Aorta (tissue), 5 donors: ENCODE measurements at places on chromosomes 13 and 19. TPM values are rescaled to one million over a fixed set of nuclear protein-coding genes. Genes with fewer than 3 reads are reported as not detected.

DNA sequence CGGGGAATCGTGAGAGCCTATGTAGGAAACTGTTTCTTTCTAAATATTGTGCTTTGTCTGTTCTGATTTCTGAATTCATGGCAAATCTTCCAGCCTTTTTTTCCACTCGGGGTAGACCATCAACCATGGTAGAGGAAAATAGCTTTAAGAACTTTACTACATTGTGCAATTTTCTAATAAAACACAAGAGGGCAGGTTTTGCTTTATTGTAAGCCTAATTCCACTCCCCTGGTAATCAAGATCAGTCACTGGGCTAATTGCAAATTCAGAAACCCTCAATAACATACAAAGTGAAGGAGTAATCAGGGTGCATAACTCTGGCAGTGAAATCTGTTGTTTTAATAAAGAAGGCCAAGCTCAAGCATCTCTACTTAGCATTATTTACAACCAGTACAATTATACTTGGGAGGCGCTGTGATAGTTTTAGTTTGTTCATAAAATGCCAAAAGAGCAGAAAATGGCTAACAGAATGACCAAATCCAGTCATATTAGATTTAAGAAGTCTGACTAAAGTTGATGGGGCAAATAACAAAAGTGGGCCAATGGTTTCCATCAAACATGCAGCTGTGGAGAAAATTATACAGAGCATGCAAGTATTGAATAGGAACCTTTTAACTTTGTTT lies 43.8 kb downstream of the DCT start:
- no peak overlapping the region for H3K4me3 ChIP-seq
- H3K36me3 ChIP-seq, result no peaks in the 10 kb centered on the region
- DNase-seq, result no peak
- H3K4me1 ChIP-seq, result no peaks in the 10 kb centered on the region
- H3K27ac ChIP-seq, result no peak overlapping the region

GRCh38 chr13:100625447-100625846 lies 36.9 kb upstream of the GGACT start:
- no peaks in the 10 kb centered on the region for H3K27me3 ChIP-seq
- no peak for DNase-seq
- H3K4me1 ChIP-seq, result no peaks in the 10 kb centered on the region
- no peak overlapping the region for H3K27ac ChIP-seq
- no peak overlapping the region for H3K4me3 ChIP-seq
- H3K36me3 ChIP-seq, result peaks cover 3% of the 10 kb centered on the region

ELANE gene
- total RNA-seq, result 2.0 TPM

DNA sequence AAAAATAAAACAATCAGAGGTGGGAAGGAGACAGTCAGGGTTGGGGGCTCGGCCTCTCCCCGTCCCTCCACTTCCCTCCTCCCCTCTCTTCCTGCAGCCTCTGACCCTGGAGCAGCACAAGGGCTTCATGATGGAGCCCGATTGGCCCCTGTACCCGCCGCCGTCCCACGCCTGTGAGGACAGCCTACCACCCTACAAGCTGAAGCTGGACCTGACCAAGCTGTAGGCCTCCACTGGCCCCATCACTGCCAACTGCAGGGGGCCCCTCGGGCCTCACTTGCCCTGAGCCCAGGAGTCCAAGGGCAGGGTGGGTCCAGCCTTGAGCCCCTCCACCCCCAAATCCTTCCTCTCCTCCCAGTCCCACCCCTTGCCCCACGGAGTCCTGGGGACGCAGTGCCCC lies 7.6 kb downstream of the TMEM59L start:
- no peak overlapping the region for H3K27ac ChIP-seq
- H3K27me3 ChIP-seq, result no peaks in the 10 kb centered on the region
- H3K4me1 ChIP-seq, result no peaks in the 10 kb centered on the region
- DNase-seq, result no peak
- no peak overlapping the region for H3K4me3 ChIP-seq
- no peaks in the 10 kb centered on the region for H3K36me3 ChIP-seq

DNA sequence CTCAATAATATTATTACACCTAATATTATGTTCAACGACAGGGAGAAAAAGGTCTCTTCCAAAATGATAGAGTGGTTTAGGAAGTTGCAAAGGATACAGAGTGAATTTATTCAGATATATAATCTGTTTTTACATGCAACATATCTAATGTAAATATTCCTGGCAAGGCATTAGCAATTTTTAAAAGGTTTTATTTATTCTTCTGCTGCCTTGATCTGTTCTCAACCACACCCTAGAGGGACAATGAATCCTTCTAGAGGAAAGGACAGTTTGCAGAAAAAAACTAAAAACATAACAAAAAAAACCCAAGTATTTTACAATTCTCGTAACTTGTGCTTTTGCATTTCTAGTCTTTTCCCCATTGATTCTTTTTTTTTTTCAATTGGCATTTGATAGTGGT lies 459.6 kb downstream of the KLF12 start:
- DNase-seq, result no peak
- no peak overlapping the region for H3K27ac ChIP-seq
- no peaks in the 10 kb centered on the region for H3K27me3 ChIP-seq
- no peaks in the 10 kb centered on the region for H3K36me3 ChIP-seq
- H3K4me1 ChIP-seq, result no peaks in the 10 kb centered on the region

DNA sequence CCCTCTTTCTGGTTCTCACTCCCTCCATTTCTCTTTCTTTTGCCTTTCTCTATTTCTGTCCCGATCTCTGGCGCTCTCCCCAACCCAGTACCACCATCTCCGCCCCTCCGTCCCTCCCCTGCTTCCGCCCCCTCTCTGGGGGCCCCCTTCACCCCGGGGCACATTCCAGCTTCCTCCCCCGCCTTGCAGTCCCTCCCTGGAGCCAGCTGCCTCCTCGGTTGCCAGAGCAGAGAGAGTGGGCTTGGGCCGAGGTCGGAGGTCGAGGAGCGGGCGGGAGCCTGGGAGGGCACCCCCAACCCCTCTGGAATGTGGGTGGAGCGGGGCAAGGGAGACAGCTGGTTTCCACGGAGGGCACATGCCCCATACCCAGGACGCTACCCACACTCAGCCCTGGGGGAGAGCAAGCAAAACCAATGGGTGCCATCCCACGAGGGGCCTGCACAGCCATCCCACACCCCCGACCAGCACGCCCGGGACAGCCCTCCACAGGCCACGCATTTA lies 6.5 kb upstream of the CIRBP start:
- no peaks in the 10 kb centered on the region for H3K36me3 ChIP-seq
- no peaks in the 10 kb centered on the region for H3K4me1 ChIP-seq
- no peak for DNase-seq
- H3K4me3 ChIP-seq, result no peak overlapping the region

GRCh38 chr19:53780506-53780905 lies 43.6 kb downstream of the NLRP12 start:
- DNase-seq, result no peak
- no peaks in the 10 kb centered on the region for H3K27me3 ChIP-seq
- no peak overlapping the region for H3K4me3 ChIP-seq
- H3K4me1 ChIP-seq, result no peaks in the 10 kb centered on the region
- H3K36me3 ChIP-seq, result no peaks in the 10 kb centered on the region

- peak overlapping the region; percentile 53 for H3K4me3 ChIP-seq
- H3K27me3 ChIP-seq, result no peaks in the 10 kb centered on the region
Measured at GRCh38 chr19:6392221-6393073, 517 bp downstream of the GTF2F1 start.

DNA sequence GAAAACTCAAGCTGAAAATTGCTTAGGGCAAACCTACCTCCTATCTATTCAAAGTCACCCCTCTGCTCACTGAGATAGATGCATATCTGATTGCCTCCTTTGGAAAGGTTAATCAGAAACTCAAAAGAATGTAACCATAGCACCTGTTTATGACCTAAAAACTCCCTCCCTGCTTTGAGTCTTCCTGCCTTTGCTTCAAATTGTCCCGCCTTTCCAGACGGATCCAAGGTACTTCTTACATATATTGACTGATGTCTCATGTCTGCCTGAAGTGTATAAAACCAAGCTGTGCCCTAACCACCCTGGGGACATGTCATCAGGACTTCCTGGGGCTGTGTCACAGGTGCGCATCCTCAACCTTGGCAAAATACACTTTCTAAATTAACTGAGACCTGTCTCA lies 118.6 kb downstream of the TBC1D4 start:
- no peaks in the 10 kb centered on the region for H3K4me1 ChIP-seq
- no peak overlapping the region for H3K27ac ChIP-seq
- no peaks in the 10 kb centered on the region for H3K36me3 ChIP-seq
- no peak for DNase-seq
- no peaks in the 10 kb centered on the region for H3K27me3 ChIP-seq
- no peak overlapping the region for H3K4me3 ChIP-seq

ZNF550 gene
- total RNA-seq, result 8.9 TPM

GRCh38 chr13:18921063-18921462 lies 260.6 kb downstream of the TUBA3C start:
- H3K4me3 ChIP-seq, result no peak overlapping the region
- no peak overlapping the region for H3K27ac ChIP-seq
- DNase-seq, result no peak
- H3K4me1 ChIP-seq, result no peaks in the 10 kb centered on the region
- H3K36me3 ChIP-seq, result no peaks in the 10 kb centered on the region

- peak overlapping the region; percentile 3 for H3K4me3 ChIP-seq
- no peak overlapping the region for H3K27ac ChIP-seq
- DNase-seq, result no peak
- H3K36me3 ChIP-seq, result peaks cover 19% of the 10 kb centered on the region
Measured at GRCh38 chr19:12526542-12526941, 24.7 kb downstream of the ZNF564 start.

TMEM38A gene
- total RNA-seq, result 5.8 TPM

ERVV-1 gene
- total RNA-seq, result not detected

NKG7 gene
- 3.3 TPM for total RNA-seq

SSC5D gene
- 8.6 TPM for total RNA-seq

DNA sequence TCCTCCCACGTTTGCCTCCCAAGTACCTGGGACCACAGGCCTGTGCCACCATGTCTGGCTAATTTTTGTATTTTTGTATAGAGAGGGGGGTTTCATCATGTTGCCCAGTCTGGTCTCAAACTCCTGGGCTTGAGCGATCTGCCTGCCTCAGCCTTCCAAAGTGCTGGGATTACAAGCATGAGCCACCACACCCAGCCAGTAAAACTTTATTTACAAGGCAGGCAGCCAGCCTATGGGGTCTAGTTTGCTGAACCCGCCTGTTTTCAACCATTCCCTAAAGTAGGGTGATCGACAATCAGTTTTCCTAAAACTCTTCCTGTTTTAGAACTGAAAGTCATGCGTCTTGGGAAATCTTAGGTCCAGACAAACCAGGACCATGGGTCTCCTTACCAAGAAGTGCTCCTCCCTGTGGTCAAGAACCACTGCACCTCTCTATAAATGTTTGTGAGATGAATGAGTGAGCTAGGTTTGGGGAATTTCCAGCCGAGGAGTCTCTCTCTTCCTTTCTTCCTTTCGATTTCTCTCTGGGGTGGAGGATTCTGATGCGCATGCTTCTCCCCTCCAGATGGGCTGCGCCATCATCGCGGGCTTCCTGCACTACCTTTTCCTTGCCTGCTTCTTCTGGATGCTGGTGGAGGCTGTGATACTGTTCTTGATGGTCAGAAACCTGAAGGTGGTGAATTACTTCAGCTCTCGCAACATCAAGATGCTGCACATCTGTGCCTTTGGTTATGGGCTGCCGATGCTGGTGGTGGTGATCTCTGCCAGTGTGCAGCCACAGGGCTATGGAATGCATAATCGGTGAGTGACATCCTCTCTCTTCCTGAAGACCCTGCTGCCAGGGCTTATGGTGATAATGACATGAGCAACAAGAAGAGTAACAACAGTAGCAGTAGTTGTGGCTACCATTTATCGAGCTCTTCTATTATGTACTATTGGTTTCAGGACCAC lies 38.7 kb downstream of the ADGRE1 start:
- no peaks in the 10 kb centered on the region for H3K4me1 ChIP-seq
- no peak overlapping the region for H3K27ac ChIP-seq
- no peak for DNase-seq
- H3K27me3 ChIP-seq, result no peaks in the 10 kb centered on the region
- H3K4me3 ChIP-seq, result no peak overlapping the region
